NCI-H460 (cell line): ENCODE measurements at places on chromosomes 4 and X. TPM values are rescaled to one million over a fixed set of nuclear protein-coding genes. Genes with fewer than 3 reads are reported as not detected.

The XAGE1B gene
- total RNA-seq: 0.25 TPM in 1 of 2 replicates, not detected in the other

The BMPR1B gene
- total RNA-seq: 0.20 and 0.27 TPM in 2 replicates

The PPP2R2C gene
- total RNA-seq: 14.9 and 17.6 TPM in 2 replicates

The MAGEB10 gene
- total RNA-seq: not detected in 2 replicates

The CD38 gene
- 0.02 TPM in 1 of 2 replicates, not detected in the other for total RNA-seq

The LUZP4 gene
- not detected in 2 replicates for total RNA-seq

The PPEF1 gene
- total RNA-seq: 1.6 and 2.6 TPM in 2 replicates

The HSFX4 gene
- total RNA-seq: not detected in 2 replicates

The AVPR2 gene
- total RNA-seq: not detected in 2 replicates

The CXCL6 gene
- total RNA-seq: not detected in 2 replicates

The GJB1 gene
- not detected in 2 replicates for total RNA-seq

The SMIM14 gene
- total RNA-seq: 28.3 and 40.1 TPM in 2 replicates

The ZNF630 gene
- total RNA-seq: 1.6 and 2.4 TPM in 2 replicates

The TREX2 gene
- 0.75 and 1.1 TPM in 2 replicates for total RNA-seq

The RHOXF2 gene
- total RNA-seq: not detected in 2 replicates

The ADAM29 gene
- total RNA-seq: not detected in 2 replicates

The CYLC1 gene
- not detected in 2 replicates for total RNA-seq
